ENCODE measurements at places on chromosomes 4 and X.

GRCh38 chr4:144181391-144181790 is 40.9 kb upstream of the GYPA start:
- no peak for DNase-seq

DNA sequence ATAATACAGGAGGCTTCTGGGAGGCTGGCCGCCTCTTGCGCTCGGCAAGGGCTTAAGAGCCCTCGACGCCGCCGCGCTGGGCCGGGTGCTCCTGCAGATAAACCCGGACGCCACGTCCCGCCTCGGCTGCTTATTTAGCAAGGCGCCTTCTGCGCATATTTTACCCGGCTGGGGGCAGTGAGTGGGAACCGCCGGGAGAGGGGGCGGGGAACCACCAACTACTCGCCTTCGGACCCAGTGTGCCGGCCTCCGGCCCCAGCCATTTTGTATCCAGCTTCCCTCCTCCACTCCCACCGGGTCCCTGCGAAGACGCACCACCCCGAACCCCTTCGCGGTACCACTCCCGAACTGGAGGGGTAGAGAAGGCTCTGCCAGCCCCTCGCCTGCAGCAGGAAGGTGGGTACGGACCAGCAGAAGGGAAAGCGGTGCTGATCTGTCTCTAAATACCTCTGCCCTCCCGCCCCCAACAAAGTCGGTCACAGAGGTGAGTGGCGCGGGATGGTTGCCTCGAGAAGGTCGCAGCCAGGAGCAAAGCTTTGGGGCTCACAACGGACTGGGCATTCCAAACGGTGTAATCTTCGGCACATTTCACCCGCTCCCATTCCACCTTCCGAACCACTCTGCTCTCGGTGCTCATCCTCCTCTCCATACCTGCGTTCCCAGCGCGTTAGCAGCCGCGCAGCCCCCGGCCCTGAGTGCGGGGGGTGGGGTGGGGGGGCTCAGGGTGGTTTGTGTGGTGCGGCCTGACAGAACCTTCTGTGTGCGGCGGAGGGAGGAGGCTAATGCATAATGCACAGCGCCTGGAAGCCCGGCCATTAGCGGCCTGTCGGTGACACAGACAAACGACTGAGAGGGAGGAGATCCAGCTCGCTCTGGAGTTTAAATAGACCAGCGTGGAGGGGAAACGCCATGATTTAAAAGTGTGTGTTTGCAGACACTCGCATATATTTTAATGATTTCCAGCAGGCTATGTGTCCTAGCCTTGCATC is 4.9 kb upstream of the BCOR start:
- DNase-seq: no peak

- DNase-seq: no peak
Observed at GRCh38 chrX:103151799-103152198, 58.9 kb upstream of the NXF3 start.

DNA sequence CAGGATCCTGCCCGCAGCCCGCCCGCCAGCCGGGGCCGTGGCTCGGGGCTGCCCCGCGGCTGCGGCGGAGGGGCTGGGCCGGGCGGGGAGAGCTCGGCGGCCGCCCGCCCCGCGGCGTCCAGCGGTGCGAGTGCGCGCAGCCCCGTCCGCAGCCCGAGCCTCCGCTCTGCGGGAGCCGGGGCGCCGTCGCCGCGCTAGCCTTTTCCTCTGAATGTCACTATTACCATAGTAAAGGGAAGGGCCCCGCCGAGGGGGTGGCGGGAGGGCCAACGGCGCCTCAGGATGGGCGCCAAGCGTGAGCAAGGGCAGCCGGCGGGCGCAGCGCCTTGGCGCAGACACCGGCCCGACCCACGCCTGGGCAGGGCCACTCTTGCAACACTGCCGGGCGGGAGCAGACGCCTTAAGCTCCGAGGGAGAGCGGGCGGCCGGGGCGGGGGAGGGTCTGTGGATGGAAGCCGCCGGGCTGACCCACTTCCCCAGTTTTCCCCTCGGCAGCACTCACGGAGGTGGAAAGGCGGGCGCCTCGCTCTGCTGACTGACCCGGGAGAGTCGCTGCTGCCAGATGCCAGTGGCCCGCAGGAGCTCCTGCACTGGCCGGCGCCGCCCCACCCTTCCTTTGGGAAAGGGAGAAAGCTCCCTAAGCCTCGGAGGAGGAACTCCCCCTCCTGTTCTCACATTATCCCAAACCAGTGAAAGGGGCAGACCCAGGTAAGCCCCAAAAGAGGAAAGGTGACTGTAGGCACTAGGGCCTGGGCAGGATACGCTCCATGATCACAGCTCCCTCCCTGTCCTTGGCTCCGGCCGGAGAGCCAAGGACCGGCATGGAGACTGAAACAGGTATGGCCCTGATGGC is 329.4 kb downstream of the HNRNPD start:
- DNase-seq: peak; percentile 67

- DNase-seq: no peak
Observed at GRCh38 chr4:137998666-137999429, 243.3 kb downstream of the SLC7A11 start.

DNA sequence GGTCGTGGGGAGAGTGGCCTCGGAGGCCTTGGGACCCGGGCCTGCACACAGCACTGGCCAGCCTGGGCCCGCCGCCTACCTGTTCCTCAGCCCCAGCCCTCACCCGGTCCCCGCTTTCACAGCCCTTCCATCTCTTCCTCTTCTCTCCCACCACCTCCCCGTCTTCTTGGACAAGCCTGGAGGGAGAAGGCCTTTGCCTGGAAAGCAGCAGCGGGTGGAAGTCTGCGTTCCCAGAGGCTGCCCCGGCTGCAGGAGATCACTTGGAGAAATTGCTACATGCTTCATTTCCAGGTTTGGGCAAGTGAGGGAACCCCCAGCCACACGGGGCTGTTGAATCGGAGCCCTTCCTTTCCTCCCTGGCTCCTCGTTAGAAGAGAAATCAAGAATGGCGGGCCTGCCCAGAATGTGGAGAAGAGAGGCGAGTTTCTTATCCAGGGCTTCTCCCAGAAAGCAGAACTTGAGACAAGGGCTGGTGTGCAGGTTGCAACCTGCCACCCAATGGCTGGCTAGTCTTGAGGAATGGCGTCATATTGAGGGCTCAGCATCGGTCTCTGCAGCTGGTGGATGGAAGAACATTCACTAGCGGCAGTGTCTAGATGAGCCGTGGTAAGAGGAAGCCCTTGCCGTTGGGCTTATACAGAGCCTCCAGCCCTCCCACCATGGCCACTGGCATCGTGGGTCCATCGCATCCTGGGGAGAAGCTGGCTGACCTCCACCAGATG is 1.2 kb upstream of the PDZD4 start:
- no peak for DNase-seq

DNA sequence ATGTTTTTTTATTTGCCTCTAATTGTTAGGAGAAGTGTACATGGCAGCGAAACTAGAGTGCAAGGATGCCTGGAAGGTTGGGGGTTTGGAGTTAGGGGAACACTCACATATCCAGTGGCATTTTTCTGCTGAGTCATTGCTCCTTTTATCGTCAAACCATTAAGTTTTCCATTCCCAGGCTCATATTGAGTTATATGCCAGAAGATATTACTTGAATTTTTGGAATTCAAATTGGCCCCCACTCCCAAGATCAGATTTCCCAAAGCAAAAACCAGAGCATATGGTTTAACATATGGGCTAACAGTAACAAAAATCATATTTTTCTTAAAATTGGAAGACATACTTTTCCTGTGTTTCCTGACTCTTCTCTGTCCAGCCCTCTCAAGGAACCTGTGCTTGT is 152.7 kb downstream of the FSTL5 start:
- no peak for DNase-seq

GRCh38 chrX:47854474-47854873 is 17.8 kb downstream of the ZNF81 start:
- DNase-seq: no peak

- no peak for DNase-seq
Observed at GRCh38 chrX:72273718-72274117, 3.3 kb downstream of the RPS4X start.

GRCh38 chr4:26365537-26366150 is 44.8 kb downstream of the RBPJ start:
- no peak for DNase-seq

DNA sequence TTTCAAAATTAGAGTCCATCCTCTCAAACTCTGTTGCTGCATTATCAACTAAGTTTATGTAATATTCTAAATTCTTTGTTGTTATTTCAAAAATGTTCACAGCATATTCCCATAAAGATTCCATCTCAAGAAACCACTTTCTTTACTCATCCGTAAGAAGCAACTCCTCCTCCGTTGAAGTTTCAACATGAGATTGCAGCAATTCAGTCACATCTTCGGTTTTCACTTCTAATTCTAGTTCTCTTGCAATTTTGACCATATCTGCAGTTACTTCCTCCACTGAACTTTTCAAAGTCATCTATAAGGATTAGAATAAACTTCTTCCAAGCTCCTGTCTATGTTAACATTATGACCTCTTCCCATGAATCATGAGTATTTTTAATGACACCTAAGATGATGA is 216.6 kb upstream of the SLC7A11 start:
- no peak for DNase-seq

DNA sequence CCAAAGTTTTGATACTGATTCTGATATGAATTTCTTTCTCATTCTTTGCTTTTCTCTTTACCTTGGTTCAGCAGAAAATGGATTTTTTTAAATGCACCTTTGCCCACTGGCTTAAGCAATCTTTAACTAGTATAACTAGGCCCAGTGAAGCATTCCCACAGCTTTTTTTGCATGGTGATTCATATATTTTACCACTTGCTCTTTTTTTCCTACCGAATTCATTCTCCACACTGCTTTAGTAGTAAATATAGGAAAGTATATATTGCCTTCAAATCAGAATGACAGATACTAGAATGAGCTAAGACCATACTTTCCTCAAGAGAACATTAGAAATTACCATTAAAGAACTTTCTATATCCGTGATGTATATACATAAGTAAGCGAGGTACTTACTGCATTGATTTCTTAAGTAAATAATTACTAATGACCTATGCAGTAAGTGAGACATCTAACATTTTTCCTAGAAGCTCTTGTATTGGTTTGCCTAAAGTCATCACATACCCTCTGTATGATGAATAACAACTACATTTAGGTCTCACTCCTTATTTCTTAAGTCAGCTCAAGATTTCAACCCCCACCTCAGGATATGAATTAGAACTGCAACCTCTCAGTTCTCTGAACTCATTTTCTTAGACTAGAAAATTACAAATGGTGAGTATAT is 44.2 kb downstream of the SLC4A4 start:
- no peak for DNase-seq

GRCh38 chr4:3679851-3680311 is 86.3 kb upstream of the ADRA2C start:
- no peak for DNase-seq

DNA sequence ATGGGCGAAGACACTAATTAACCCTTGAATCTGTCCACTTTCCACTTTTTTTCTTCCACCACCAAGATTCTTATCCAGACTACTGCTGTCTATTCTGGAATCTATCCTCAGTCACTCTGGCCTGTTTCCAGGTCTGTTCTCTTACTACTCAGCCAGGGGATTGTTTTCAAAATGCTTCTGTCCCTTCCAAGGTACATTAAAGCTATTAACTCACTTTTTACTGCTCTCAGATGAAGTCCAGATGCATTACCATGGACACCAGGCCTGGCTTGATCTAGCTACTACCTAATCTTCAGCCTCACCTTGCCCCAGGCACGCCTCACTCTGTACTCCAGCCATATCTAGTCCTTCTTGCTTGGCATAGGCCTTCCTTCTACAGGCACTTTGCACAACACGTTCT is 66.4 kb downstream of the GALNT7 start:
- no peak for DNase-seq

DNA sequence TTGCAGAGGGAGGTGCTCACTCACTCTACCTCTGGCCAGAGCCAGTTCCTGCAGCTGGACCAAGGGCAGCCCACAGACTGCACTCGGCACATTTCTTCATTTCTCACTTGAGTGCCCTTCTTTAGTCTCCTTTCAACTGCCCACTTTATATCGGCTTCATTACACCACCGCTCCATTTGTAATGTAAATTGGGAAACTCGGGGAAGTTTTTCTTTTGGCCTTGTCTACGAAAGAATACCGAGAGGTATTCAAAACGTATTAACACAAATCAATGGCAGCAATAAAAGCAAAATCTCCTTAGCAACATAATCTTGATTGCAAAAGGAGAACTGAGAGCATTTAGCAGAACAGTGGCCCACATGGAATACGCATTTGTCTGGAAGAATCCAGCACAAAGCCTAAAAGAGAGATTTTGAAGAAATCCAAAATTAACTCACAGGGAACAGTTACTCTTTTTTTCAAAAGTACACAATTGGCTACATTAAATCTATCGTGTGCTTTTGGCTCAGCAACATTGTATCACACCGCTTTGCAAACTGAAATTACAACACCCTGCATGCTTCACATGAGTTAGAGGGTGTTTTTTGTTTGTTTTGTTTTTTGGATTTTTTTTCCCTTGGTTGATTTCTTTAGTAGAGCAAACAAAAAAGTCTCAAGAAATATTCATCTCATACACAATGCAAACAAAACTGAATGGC is 62.6 kb downstream of the CHIC2 start:
- DNase-seq: no peak

DNA sequence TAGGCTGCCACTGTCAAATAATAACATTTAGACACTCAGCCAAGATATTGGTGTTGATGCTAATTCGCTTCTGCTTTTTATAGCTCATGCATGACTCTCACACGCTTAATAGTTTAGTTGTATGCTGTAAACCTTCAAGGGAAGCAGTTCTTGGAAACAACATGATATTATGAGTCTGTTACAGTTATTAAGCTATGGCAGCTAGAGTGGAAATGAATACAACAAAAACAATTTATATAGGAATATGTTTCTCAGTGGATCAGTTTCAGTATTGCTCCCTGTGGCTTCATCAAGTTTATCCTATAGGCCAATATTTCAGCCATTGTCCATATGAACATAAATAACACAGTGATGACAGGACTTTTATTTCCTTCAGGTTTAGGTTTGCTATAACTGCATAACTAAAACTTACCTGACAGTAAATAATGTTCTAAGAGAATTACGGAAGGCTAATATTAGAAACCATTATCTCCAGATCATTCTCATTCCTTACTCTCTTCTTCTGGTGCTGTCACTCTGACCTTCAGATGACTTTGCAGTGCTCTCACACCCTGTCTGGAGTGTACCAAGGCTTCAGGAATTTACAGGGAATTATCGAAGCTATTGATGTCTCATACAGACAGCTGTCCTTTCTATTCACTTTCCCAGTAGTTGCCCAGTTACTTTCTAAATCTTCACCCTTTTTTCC is 555.0 kb downstream of the ANKRD50 start:
- no peak for DNase-seq

DNA sequence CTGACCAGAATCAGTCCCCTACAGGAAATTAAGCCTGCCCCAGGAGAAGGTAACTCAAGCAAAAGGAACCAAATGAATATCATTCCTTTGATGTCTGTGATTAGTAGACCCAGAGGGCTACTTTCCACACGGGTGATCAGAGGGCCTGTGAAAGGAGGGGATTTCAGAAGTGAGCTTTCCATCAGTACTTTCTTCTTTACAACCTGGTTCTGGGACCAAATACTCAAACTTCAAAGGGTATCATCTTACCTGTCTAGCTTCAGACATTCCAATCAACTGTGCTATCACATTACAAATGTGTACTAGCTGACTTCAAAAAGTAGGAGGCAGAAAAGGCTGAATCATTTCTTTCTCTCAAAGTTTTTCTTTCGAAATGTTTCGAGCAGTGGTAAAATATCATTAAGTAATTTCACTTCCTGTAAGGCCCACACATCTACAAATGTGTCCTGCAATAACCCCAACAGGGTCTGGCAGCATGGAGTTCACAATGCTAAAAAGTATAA is 23.9 kb downstream of the ACSL4 start:
- DNase-seq: no peak
